AML-193 (cell line): ENCODE measurements at places on chromosomes 3 and 15.
A peak's percentile ranks its signal among the peaks of the same experiment; 100 is the strongest.

DNA sequence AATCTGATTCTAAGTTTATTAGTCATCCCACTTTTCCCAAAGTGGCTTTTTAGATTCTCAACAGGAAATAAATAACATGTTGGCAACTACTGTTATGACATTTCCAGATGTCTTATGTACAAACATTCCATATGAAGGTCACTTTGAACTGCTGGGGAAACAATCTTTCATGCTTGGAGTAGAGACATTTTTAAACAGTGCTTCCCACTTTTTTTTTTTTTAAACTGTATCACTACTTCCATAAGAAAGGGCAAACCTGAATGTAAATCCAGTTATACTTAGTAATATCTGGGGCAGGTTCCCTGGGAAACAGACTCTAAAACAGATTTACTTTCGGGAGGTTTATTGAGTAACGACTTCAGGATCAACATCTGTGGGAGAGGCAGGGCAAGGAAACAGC lies 473.8 kb downstream of the TAFA4 start:
- no peak for DNase-seq

DNA sequence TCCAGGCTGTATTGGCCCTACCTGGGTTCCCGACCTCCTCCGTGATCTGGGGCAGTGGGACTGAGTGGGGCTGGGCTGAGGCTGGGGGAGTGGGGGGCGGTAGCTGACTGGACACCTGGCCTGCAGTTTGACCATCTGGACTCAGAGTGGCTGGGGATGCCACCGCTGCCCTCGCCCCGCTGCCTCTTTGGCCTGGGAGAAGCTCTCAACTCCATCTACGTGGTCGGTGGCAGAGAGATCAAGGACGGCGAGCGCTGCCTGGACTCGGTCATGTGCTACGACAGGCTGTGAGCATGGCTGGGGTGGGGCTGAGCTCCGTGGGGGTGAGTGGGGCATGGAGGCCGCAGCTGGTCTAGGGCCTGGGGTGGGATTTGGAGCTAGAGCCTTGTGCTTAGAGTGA lies 2.7 kb downstream of the KLHL40 start:
- DNase-seq, result no peak

DNA sequence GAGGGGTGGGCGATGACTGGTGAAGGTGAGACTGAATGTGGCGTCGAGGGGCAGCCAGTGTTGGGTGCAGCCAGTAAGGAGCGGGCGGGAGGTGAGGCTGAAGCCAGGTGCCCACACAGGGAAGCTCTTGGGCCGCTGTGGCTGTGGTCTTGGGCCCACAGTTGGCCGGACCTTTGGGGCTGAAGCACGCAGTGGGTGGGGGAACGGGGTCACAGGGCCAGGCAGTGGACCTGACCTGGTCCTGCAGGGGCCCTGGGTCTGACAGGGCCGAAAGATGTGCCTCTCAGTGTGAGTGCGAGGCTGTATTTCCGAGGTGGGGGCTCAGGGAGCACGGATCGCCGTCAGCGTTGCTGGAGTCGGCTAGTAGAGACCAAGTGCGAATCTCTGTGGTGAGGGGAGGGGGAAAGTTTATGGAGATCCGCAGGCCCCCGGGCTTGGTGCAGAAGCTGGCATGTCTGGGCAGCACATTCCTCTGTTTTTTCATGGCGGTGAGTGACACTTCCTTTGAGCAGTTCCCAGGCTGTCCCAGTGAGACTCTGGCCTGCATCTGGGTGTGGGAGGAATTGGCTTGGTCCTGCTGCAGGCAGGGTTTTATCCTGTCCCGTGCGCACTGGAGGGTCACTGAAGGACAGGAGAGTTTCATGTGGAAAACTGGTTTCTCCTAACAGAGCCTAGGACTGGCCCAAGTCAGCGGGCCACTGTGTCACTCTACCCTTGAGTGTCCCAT lies 100.8 kb downstream of the TMEM266 start:
- DNase-seq, result no peak

DNA sequence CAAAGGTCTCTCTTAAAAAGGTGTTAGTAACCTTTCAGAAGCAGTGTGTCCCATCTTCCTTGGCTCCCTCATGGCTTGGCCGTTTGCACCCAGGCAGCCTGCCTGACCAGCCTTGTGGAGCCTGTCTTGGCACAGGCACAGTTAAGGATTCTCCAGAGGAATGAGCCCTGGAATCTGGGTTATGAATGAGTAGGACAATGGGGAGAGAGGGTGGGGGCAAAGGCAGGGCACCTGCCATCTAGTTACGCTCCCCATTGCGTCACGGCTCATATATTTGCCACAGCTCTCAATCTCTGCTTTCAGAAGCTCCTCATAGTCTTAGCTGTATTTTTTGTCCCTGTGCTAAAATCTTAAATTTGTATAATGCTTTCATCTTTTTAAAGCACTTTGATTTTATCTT lies 50.6 kb downstream of the WDR76 start:
- no peak for DNase-seq

DNA sequence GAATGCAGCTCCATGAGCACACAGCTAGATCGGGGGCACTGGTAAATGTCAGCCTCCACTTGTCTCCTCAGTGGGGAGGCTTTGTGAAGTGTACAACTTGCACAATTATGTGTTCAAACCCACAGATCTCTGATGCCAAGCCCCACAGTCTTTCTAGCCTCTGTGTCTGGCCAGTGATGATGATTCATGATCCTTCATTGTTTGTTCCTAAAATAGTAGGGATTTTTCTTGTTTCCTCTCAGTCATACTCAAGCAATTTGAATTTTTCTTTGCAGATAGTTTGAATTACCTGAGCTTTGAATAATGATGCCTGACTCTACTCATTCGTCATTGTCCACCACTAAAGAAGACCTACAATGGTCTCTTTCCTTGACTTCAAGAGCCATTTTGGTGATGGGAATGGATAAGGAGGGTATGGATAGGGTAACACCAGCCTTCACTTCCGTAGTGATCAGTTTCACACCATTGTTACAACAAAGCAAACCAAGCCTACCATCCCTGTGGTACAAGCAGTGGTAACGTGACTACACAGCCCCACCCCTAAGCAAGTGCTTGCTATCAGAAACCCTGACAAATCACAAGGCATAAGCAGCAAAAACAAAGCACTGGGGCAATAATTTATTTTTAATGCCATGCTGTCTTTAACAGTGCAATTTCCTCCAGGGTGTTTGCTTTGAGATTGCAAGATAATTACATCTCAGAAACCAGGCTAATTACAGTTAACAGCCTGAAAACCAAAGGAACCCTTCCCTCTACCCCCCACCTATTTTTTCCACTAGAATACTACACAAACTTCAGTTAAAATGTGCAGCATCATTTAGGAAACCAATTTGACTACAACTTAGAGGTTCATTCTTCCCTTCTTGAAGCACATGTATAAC lies 114.1 kb upstream of the PPP2R3A start:
- no peak for DNase-seq

GRCh38 chr3:134708671-134709070 lies 57.8 kb upstream of the KY start:
- no peak for DNase-seq

- DNase-seq, result no peak
Measured at GRCh38 chr3:112059497-112059896, 25.0 kb downstream of the TMPRSS7 start.

GRCh38 chr3:54877730-54878129 lies 50.1 kb downstream of the LRTM1 start:
- no peak for DNase-seq

DNA sequence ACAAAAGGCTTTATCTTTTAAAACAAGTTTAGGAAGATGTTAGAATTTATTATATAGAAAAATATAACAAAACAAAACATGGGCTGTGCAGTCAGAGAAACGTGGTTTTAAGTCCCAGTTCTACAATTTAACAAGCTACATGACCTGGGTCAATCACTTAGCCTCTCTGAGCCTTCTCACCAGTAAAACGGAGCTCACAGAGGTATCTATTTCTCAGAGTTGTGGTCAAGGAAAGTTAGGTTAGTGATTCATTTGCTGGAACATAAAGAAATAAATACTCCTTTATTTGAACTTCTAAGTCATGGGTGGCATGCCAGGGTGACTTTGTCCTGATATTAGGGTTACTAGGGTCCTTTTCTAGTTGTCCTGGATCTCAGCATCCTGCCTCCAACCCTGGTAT lies 10.8 kb upstream of the CCDC174 start:
- DNase-seq, result no peak

DNA sequence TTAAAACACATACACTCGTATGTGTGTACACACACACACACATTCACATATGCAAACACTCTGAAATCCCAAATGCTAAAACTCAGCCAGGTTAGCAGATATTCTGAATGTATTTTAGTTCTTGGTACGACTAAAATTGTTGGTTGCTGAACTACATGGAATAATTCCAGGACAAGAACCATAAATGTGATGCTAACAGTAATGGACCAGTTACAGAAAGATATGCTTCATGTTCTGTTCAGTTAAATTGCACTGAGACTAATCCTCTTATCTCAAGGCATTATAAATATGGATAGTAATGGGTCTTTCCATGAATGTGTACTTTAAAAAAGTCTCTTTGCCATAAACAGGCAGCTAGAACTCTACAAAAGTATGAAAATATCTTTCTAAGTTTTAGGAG lies 113.3 kb downstream of the FRMD4B start:
- no peak for DNase-seq

GRCh38 chr3:76024640-76025039 lies 239.3 kb upstream of the ZNF717 start:
- peak; percentile 18 for DNase-seq

- no peak for DNase-seq
Measured at GRCh38 chr15:64774629-64775493, 528 bp downstream of the RBPMS2 start.

DNA sequence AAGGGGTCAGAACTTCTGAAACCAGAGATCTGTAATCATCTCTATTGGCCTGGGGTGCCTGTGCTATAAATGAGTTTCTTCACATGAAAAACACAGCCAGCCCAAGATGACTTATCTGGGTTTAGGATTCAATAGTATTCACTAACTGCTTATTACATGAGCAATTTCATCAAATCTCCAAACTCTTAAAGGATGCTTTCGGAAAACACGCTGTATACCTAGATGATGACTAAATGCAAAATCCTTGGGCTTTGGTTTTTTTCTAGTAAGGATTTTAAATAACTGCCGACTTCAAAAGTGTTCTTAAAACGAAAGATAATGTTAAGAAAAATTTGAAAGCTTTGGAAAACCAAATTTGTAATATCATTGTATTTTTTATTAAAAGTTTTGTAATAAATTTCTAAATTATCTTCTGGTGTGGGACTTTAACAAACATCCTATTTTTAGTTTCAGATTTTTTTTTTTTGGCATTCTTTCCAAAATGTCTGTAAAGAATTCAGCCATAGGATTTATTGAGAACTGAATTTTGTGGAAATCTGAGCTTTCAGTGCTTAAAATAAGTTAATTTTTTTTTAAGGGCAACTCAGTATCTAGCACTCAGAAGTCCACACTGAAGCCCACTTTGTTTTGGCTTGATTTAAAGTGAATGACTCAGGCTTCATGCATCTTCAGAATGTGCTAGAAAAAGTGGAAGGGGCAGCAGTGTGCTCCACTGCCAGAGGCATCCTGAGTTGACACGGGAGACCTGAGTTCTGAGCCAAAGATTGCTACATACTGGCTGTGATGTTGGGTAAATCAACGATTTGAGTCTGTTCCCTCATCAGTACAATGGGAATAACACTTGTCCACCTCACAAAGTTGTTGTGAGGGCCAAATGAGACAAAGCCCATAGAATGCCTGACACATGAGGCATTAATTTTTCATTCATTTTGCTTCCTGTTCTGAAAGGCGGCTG lies 18.7 kb downstream of the TMEM43 start:
- DNase-seq, result no peak

- DNase-seq, result no peak
Measured at GRCh38 chr3:49674497-49674983, 389 bp downstream of the APEH start.

DNA sequence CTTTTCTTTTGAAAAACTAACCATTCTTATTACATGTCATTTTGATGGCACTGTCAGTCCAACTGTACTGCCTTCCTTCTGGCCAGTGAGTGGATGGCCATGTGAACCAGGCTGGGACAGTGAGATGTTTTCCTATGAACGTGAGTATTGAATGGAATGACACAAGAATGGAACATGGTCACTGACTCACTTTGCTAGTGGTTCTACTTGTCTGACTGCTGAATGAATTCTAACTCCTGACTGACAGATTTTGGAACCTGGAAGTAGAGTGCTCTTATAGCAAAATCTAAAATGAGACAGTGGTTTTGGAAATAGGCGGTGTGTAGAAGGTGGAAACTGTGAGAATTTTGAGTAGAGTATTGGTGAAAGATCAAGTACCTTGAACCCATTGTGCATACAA lies 606.9 kb upstream of the KCNMB2 start:
- no peak for DNase-seq

DNA sequence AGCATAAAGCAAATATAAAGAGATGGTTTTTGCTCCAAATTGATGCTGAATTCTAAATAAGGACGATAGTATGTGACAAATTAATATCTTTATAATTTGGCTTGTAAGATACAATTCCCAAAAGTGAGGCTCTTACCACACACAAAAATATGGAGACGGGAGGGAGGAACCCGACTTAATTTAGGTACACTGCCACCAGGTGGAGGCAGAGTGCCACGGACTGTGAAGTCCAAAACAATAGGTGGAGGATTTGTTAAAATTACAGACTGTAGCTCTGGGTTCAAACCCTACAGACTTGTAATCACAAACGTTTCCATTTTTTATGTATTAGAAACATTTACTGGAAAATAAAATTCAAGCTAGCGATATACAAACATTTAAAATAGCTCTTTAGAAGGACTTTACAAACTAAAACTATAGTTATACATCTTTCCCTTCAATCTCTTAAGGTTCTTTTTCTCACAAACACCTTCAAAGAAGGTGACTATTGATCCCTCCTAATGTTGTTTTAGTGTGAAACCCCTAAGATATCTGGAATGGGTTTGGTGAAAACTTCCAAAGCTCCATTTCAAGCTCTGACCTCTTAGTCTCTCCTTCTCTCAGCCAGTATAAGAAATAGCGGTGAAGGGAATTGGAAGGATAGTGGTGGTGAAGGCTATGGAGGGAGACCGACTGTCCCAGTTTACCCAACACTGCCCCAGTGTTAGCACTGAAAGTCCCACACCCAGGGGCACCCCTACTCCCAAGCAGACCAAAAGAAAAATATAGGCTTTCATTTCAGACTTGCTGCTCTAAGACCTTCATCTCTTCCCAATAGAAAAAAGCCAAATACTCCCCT lies 89.7 kb downstream of the AQP9 start:
- DNase-seq, result peak; percentile 59

GRCh38 chr3:143956838-143957237 lies 14.8 kb upstream of the DIPK2A start:
- no peak for DNase-seq

DNA sequence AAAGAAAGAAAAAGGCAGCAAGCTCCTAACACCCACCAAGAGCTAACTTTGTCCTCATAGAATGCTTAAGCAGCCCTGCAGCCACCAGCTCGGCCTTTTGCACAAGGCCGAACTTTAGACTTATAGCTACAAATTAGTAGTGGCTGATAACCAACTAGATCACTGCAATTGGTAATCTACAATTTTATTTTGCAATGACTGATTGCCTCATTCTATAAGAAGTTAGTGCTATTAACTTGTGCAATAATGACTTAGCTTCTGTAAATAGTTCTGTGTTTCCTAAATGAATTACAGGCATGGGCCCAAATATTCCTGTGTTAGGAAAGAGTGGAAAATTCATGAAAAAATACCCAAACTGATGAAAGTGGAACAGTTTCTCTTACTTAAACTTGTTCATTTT lies 284.8 kb upstream of the CFAP20DC start:
- DNase-seq, result peak; percentile 48
